Activated CD8-positive, alpha-beta memory T cell treated with anti-CD3 and anti-CD28 coated beads for 1 hour (primary cell): ENCODE measurements at places on chromosomes 2 and 18.
A peak's percentile ranks its signal among the peaks of the same experiment; 100 is the strongest.

GRCh38 chr2:45778720-45779171 lies 127.3 kb downstream of the PRKCE start:
- peak; percentile 40 for DNase-seq

- DNase-seq, result no peak
Observed at GRCh38 chr2:155730804-155731203, 601.7 kb downstream of the NR4A2 start.

GRCh38 chr2:150095361-150096095 lies 391.9 kb downstream of the RND3 start:
- no peak for DNase-seq

- DNase-seq, result no peak
Observed at GRCh38 chr2:88724643-88725332, 33.3 kb downstream of the RPIA start.

GRCh38 chr2:134973241-134974138 lies 54.9 kb downstream of the CCNT2 start:
- no peak for DNase-seq

DNA sequence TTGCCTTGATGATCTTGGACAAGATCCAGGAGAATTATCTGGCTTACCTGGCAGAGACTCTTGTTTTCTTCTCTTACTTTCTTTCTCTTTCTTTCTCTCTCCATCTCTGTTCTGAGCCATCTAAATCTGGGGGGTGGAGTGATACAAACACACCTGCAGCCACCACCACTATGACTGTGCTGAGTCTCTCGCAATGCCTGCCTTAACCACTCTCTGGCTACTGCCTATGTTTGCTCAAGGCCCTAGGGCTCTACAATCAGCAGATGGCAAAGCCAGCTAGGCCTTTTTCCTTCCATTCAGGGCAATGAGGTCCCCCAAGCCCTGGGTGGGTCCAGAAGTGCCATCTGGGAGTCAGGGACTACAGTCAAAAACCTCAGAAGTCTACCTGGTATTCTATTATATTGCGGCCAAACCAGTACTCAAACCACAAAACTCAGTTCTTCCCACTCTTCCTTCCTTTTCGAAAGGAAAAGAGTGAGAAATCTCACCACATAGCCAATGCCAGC lies 978.9 kb upstream of the NXPH2 start:
- no peak for DNase-seq

- no peak for DNase-seq
Observed at GRCh38 chr2:145094370-145094769, 574.5 kb upstream of the ZEB2 start.

GRCh38 chr2:225013425-225014365 lies 28.6 kb downstream of the DOCK10 start:
- DNase-seq, result no peak

DNA sequence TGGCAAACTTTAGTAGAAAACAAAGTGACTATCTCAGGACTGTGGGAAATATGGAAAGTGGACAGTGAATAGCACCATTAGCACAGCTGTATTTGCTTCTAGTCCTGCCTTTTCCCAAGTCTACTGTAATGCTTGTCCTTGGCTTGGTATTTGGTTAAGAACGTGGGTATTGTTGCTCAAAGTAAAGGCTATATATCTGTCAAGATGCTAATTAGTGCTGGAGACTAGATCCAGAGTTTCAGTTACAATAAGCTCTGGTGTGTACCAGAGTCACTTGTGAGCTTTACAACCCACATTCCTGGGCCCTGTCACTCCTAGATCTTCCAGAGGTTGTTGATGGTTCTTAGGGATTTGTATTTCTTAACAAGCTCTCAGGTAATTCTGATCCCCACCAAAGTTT lies 313.6 kb downstream of the SLC8A1 start:
- no peak for DNase-seq

DNA sequence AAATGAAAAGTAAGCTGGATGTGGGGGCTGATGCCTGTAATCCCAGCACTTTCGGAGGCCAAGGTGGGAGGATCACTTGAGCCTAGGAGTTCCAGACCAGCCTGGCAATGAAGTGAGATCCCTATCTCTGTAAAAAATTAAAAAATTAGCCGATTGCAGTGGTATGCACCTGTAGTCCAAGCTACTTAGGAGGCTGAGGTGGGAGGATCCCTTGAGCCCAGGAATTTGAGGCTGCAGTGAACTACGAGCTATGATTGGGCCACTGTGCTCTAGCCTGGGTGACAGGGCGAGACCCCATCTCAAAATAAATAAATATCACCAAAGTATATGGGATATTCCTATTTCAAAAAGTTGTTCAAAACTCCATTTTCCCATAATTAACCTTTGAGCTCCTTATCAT lies 101.1 kb upstream of the FZD5 start:
- DNase-seq, result no peak

DNA sequence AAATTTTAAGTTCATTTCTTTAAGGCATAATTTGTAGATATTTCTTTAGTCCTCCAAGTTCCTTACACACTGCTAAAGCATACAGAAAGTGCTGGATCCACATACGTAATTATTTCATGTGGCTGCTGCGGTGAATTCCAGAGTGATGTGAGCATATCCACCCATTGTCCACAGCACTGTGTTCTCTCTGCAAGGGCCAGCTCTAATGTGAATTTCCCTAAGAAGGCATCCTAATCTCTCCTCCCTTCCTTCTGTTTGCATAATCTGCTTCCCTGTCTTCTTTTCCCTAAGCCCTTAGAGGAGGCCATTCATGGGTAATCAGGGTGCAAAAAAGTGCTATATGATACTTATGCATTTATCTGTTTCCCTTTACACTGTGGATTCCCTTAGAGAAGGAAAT lies 57.2 kb downstream of the COBLL1 start:
- no peak for DNase-seq

DNA sequence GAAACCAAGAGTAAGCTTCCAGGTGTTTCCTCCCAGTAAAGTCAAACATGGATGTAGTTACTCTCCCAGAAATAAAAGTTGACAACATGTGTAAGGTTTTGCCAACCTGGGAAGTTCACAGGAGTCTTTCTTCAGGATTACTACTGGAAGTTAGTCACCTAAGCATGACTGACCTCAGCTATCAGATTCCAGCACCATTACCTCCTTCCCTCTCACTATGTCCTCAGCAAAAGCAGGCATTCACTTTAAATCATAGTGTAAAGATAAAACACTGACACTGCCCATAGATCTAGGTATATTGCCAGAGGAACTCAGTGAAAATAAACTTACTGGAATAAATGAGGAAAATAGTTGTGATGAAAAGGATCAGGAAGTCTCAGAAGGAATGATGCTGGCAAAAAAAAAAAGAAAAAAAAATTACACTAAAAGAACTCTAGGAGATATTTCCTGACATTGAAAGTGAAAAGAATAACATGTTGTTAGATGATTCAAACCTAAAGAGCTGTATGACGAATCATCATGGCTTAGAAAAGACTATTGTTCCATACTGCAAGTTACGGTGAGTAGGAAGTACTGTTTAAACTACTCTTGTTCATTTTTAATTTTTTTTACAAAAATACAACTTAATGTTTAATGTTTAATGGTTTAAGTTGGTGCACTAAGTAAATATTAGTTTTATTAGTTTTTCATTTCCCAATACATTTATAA lies 484.5 kb upstream of the ZNF804A start:
- DNase-seq, result no peak

DNA sequence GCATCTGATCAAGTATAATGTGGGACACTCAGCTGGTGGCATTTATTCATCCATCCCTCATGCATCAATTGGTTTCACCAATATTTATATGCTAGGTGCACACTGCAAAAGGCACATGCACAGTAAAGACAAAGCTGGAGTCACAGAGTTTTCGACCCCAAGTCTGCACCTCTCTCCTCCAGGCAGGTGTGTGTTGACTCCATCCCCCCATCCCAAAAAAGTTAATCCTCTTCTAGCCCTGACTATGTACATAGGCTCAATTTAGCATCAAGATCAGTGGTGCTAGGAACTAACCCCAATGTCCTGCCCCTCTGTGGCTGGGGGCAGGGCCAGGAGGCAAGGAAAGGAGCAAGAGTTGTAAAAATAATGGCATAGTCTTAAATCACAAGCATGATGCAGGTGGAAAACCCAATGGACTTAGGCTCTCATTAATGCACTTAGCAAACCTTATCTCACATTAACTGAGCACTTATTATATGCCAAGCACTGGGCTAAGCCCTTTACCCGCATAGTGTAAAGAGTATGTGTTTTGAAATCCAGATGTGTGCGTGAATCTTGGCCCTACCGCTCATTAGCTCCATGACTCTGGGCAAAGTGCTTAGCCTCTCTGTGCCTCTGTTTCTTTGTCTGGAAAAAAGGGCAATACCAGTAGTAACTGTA lies 3.1 kb downstream of the EVA1A start:
- no peak for DNase-seq

DNA sequence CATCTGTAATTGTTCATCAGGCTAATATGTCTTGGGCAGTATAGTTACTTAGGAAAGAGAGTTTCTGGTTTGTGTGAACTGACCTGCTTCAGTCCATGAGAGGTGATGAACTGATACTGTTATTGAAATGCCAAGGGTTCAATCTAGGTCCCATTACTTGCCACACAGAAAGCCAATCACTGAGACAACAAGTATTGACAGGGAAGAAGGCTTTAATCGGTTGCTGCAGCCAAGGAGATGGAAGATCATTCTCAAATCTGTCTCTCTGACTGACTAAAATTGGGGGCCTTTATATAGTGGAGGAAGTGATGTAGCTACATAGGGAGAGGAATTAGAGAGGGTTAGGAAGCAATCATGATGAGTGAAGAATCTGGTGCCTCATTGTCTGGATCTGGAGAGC lies 19.9 kb upstream of the FAM98A start:
- DNase-seq, result no peak

- no peak for DNase-seq
Observed at GRCh38 chr18:50866765-50867164, 12.2 kb upstream of the ME2 start.

- no peak for DNase-seq
Observed at GRCh38 chr18:32036506-32037180, 18.0 kb downstream of the RNF125 start.

GRCh38 chr2:170509452-170510193 lies 205.5 kb upstream of the SP5 start:
- DNase-seq, result no peak

DNA sequence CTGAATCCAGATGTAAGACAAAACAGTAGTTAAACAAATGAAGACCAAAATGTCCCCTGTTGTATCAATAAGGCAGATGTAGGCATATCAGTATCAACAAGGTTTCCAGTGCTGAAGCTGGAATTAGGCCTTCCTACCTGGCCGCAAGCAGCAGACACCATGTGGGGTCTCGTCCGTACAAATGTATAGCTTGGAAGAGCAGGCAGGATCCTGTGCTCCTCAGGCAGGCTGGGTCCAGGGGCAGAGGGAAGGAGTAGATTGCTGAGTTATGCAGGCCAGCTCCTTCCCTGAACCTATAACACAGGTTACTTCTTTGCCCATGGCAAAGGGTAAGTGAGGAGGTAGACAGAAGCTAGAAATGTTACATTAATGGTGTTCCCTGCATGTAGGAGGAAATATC lies 23.5 kb downstream of the NTSR2 start:
- no peak for DNase-seq

- DNase-seq, result no peak
Observed at GRCh38 chr2:239161711-239162140, 239.1 kb downstream of the HDAC4 start.

DNA sequence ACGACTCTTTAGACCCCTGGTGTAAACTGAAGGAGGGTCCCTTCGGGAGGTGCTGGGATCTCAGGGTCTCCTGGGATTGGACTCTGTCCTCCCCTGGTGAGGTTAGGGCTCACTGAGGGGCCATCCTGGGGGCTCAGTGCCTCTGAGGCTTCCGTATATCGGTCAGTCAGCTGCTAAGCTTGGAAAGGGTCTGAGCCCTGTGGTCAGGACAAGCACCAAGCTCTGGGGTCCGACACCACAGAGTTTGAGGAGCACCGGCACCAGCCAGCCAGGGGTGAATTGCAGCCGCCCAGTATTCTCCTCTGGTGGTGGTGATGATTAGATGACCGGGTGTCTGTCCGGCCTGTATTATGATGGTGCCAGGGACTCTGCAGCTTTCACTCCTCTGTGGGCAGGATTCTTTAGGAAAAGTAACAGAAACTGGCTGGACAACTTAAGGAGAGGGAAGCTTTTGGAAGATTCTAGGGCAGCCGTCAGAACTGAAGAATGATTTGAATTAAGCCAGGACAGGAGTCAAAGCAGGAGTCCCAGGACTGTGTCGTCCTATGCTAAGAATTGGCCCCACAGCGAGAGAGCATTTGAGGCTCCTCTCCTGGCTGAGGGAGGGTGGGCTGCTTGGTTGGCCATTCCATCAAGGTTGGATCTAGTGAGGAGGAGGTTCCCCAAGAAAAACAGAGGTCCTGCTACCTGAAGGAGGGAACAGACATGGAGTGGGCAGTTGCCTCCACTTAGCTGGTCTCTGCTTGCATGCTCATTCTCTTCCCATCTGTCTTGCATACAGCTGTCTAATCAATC lies 158.6 kb upstream of the HS6ST1 start:
- DNase-seq, result no peak

DNA sequence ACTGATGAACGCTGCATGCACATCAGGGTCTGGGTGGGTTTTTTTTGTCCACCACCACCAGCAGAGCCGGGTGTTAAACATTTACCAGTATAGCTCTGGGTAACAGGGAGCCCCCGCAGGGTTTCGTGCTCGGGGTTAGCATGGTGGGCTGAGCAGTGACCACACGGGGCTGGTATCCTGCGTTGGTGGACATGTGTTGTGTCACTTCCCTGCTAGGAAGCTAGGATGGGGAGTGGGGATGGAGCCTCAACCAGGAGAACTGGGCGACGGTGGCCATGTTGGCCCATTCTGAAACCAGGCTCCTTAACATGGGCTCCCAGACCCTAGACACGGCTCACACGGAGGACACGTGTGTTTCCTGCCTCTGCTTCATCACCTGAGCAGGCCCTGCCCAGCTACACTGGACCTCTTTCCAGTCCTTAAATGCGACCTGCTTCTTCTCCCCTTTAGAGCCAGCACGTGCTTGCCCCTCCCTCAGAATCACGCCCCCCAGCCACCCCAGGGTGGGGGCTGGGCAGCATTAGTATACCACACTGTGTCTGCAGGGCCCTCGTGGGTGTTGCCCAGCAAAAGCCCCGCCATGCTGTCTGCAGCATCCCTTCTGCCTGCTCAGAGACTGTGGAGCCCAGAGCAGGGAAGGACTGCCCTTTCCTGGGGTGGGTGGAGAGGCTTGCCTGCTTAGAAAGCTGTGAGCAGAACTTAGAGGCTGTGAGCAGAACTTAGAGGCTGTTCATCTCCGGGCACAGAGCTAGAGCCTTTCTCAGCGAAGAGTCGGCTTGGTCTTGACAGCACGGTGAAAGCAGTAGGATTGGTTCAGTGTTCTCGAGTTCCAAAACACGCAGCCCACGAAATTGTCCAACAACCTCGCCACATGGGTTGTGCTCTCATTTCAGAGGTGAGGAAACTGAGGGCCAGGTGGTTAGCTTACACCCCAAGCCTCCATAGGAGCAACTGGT lies 142.1 kb downstream of the KLHL29 start:
- no peak for DNase-seq

GRCh38 chr2:40384714-40385113 lies 67.2 kb downstream of the SLC8A1 start:
- no peak for DNase-seq
